A673 (cell line): ENCODE measurements at places on chromosomes 13 and 19. TPM values are rescaled to one million over a fixed set of nuclear protein-coding genes. Genes with fewer than 3 reads are reported as not detected.

DNA sequence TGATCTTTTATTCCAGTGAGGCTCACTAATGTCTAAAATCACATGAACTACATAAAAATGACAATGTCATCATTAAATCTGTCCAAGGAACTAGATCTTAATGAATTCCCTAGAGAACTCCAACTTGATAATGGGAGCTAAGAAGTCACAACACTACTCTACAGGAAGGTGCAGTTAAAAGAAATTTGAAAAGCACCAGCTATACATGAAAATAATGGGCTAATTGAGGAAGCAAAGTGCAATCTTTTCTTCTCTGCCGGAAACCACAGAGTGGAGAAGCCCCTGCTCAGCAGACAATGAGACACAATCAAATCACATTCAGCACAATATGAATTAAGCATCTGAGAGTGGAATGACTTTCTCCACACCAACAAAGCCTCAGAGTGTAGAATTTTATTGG, 261.7 kb downstream of the LHFPL6 start:
- peak; percentile 68 for DNase-seq

- DNase-seq = no peak
Observed at GRCh38 chr19:5778402-5778801, 6.1 kb downstream of the PRR22 start.

DNA sequence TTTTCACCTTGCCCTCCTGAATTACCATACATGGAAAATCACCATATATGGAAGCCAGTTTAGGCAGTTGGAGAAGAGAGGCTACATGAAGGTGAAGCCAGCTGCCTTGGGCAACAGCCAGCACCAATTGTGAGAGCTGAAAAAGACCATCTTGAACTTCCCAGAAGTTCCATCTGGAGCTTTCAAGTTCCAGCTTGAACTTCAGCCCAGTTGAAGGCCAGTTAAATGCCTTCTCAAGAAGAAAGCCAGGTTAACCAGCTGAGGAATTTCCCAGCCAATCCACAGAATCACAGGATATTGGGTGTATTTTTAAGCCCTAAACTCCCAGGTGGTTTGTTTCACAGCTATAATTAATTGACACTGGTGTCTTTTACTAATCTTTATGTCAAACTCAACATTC, 713.6 kb upstream of the MIR17HG start:
- DNase-seq = no peak

DNA sequence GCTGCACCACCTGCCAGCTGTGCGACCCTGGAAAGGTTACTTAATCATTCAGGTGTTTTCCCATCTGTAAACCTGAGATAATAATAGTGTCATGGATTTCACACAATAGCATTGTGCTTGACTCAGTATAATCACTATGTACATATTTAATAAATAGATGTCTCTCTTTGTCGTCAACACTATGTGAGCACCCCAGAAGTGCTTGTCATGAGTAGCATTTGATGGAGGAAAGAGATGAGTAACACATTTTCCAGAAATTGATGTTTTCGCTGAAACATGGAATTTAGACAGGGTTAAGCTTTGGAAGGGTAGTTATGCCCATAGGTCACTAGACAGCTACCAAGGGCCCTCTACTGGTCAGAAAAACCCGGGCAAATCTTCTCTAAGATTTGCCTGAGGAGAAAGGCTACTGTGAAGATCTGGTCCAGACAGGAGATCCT, 9.5 kb upstream of the MBNL2 start:
- peak; percentile 22 for DNase-seq

DNA sequence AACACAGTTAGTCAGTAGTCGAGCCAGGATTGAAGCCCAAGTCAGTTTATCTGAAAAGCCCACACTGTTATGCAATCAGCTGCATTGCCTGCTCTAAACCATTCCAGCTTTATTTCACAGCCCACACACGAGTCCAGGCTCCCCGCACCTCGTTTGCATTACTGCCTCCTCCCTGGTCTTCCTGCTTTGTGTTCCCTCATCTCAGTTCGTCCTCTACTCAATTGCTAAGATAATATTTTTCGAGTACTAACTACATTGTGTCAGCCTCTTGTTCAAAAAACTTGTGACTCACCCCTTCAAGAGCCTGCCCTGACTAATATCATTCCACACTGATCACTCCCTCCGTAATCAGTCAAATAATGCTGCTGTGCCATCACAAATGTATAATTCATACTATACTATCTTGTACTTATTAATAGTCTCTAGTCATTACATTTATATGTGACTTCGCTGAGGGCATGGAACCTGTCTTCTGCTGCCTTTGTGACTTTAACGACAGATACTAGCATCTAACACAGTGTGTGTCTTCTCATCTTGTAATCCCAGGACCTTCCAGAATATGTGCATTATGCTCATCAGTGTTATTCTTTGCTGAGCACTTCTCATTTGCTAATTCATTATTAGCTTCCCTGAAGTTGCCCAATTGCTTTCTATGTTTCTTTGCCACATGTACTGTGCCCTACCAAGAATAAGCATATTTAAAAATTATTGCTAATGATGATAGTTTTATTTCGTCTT, 26.2 kb upstream of the WDFY2 start:
- DNase-seq = peak; percentile 37

GRCh38 chr13:40230833-40231266, 435.6 kb downstream of the FOXO1 start:
- no peak for DNase-seq

- DNase-seq = no peak
Observed at GRCh38 chr13:75803164-75803611, 167.1 kb downstream of the LMO7 start.

GRCh38 chr19:16596399-16596798, 24.2 kb upstream of the SLC35E1 start:
- no peak for DNase-seq

DNA sequence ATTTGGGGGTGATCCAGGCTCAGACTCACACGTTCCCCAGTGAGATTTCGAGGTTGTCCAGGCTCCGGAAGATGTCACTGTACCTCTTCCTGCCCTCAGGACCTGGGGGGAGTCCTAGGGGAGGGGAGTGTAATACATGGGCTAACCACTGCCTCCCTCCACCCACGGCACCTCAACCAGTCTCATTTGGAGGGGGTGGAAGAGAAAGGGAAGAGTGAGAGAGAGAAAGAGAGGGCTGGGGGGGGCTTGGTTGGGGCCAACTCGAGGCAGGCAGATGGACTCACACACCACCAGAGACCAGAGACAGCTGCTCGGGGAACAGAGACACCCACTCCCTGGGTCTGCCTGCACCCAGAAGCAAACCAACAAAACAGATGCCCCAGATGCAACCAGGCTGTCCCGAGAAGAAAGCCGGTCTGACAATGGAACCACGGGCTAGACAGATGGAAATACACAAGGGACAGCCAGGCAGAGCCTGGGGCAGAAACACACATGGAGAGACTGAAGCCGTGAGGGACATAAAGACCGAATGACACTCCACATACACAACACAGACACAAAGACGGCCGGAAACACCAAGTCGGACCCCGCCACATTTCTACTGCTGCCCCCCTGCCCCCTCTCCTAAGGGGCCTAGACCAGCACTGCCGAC, 825 bp downstream of the GMIP start:
- peak; percentile 36 for DNase-seq

GRCh38 chr13:37791699-37792098, 77.9 kb downstream of the TRPC4 start:
- peak; percentile 45 for DNase-seq

- DNase-seq = peak; percentile 34
Observed at GRCh38 chr13:106919133-106919532, 351.2 kb upstream of the ARGLU1 start.

DNA sequence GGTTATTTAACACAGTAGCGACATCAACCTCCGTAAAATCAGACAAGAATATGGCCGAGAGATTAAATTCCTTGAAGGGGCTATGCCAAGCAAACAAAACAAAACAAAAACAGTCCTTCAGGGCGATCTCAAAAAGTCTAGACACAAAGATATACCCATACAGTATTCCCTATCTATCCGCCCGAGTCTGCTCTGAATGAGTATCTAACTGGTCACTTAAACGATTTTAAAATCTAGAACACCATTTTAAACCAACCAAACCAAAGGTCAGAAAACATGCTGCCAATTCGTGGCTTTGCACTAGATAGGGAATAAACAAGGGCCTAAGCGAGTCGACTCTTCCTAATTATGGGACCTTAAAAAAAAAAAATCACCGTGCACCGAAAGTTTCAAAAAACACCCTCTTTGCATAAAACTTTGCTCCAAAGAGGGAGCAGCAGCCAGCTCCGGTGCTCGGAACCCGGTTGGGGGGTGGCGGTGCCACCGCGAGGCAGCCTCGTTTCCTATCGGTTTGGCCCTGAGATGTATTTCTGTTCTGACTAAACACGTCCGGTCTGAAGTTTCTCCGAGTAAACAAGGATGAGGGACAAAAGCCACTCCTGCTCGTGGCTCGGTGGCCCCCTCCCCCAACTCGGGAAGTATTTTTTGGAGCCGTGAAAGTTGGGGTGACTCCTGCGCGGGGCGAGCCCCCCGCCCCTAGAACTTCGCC, 1.8 kb downstream of the HMGB1 start:
- peak; percentile 63 for DNase-seq

DNA sequence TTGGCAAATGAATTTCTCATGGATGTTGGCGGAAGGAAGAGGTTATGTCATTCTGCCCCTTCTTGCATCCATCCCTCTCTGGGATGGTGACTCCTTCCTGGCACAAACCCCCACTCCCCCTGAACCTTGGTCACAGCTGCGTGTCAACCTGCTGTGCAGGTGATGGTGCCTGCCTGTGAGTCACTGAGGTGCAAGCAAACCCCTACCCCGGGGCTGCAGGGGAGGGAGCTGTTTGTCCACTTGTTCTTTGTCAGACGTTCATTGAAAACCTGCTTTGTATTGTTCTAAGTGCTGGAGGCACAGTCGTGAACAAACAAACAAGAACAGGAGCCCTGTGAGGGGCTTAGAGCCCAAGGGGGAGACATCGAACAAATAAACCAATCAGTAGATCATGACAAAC, 2.0 kb upstream of the GAPDHS start:
- no peak for DNase-seq

DNA sequence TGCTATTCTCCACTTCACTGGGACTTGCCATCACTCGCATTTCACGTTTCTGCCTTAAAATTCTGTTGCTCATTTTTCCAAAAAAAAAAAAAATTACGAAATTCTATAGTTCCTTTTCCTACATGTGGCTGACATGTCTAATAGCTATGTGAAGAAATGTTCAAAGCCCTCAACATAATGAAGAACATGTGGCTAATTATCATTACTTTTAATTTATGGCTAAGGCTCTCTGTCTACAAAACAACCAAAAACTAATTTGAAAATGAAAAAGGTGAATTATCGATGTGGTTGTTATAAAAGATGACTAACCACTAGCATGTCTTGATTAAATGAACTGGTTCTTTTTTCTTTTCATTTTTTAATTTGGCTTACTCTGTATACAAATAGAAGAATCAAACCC, 940.0 kb downstream of the EFNB2 start:
- DNase-seq = no peak

DNA sequence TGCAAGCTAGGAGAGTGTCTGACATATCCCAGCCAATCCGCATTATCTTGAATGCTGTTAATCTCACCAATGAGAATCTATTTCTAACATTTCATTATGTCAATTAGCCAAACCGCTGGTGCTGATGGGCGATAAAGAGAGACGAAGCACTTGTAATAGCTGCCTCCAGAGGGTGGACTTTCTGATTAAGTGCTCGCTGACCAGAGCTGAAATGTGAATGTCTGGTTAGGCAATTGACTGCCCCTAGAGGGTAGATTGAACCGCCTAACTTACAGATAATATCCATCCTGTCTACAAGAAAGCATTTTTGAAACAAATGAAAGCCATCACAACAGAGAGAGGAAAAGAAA, 552 bp upstream of the GRWD1 start:
- peak; percentile 89 for DNase-seq

GRCh38 chr13:91400063-91400399, 1.6 kb downstream of the GPC5 start:
- no peak for DNase-seq

DNA sequence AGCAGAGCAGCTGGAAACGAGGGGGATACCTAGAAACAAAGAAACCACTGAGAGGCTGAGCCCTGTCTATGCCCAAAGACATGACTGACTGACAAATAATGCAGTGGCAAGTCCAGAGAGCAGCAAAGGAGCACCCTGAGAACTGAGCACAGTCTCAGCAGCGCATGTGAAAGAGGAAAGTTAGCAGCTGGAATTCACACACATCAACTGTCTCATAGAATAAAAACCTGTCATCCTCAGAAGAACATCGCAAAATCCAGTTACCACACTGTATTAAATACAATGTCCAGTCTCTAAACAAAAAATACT, 24.1 kb upstream of the DLEU7 start:
- DNase-seq = no peak

- DNase-seq = no peak
Observed at GRCh38 chr19:8655340-8655709, 24.9 kb downstream of the NFILZ start.

GRCh38 chr13:68908879-68909278, 1198.7 kb upstream of the ATXN8OS start:
- no peak for DNase-seq

- no peak for DNase-seq
Observed at GRCh38 chr13:21227917-21228316, 51.5 kb downstream of the MRPL57 start.

GRCh38 chr13:26411206-26411605, 146.3 kb upstream of the WASF3 start:
- DNase-seq = no peak

GRCh38 chr19:51407511-51408131, 9.8 kb downstream of the SIGLEC10 start:
- DNase-seq = no peak

DNA sequence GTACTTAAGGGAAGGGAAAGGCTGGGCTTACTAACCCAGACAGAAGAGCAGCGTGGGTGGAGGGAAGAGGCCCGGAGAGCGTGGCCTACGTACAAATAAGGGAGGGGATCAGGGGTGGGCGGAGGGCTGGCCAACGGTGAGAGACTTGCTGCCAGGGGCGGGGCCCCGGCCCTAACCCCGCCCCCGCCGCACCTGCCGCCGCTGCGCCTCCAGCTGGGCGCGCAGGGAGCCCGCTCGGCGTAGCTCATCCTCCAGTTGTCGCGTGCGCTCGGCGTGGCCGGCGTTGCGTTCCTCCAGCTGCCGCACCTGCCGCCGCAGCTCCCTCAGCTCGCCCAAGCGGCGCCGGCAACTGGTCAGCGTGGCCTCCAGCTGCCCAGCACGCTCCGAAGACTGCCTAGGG, 5.7 kb downstream of the HOOK2 start:
- no peak for DNase-seq

GRCh38 chr19:56253737-56254136, 18.8 kb upstream of the EDDM13 start:
- DNase-seq = peak; percentile 68

Gene RINL
- 5.7 and 7.4 TPM in 2 replicates for total RNA-seq

Gene IGFL2
- total RNA-seq = 0.45 and 0.59 TPM in 2 replicates

Gene ZNF577
- total RNA-seq = 7.0 and 7.3 TPM in 2 replicates

Gene HCST
- 4.2 and 4.5 TPM in 2 replicates for total RNA-seq

Gene TEX30
- total RNA-seq = 29.8 and 44.1 TPM in 2 replicates

Gene ZNF93
- total RNA-seq = 8.7 and 13.1 TPM in 2 replicates

Gene NALCN
- 0.35 and 0.52 TPM in 2 replicates for total RNA-seq

Gene SLITRK5
- 1.3 and 2.2 TPM in 2 replicates for total RNA-seq

Gene CGB5
- not detected in 2 replicates for total RNA-seq

Gene IFI30
- total RNA-seq = not detected in 2 replicates

Gene VSIG10L
- total RNA-seq = 0.69 and 0.94 TPM in 2 replicates

Gene GNG8
- total RNA-seq = not detected in 2 replicates

Gene FUT6
- not detected in 2 replicates for total RNA-seq

Gene SAMD4B
- total RNA-seq = 157 and 168 TPM in 2 replicates

Gene ZNF575
- total RNA-seq = 2.8 and 3.1 TPM in 2 replicates
